ENCODE measurements at places on chromosomes 11 and 22.

DNA sequence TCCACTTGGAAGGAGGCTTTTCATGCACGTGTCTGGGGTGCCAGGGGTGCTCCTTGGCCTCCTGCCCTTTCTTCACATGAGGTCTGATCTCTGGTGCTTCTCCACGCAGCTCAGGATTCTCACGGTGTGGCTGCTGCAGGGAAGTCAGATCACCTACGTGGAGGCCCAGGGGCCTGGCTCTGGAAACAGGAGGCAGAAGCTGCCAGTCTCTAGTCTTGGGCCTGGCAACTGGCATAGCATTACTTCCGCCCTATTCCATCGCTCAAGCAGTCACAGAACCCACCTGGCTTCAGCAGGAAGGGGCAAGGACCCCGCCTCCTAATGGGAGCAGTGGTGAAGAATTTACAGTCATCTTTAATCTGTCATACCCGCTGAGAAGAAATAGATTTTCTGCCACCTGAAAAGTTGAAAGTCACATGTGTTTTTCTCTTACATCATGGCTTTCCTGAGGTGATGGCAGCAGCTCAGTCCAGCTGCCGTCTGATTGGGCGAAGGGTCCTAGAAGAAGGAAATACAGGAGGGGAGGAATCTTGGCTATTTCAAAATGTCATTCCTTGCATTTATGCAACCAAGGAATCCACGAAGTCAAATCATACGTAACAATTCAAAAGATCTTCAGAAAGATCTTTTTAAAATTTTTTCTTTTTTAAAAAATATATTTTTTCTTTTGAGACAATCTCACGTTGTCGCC is 50.1 kb upstream of the DKK3 start:
- DNase-seq: no peak

DNA sequence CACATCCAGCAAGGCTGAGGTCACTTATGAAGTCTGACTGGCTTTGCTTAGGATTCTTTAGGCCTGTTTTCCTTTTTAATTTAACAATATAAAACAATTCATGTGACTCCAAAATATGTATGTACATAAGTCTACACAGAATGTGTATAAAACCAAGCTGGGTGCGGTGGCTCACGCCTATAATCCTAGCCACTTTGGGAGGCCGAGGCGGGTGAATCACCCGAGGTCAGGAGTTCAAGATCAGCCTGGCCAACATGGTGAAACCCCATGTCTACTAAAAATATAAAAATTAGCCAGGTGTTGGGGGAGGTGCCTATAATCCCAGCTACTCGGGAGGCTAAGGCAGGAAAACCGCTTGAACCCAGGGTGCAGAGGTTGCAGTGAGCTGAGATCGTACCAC is 83.1 kb downstream of the SHANK2 start:
- DNase-seq: no peak

- no peak for DNase-seq
Measured at GRCh38 chr11:23755769-23756168, 741.1 kb upstream of the LUZP2 start.

DNA sequence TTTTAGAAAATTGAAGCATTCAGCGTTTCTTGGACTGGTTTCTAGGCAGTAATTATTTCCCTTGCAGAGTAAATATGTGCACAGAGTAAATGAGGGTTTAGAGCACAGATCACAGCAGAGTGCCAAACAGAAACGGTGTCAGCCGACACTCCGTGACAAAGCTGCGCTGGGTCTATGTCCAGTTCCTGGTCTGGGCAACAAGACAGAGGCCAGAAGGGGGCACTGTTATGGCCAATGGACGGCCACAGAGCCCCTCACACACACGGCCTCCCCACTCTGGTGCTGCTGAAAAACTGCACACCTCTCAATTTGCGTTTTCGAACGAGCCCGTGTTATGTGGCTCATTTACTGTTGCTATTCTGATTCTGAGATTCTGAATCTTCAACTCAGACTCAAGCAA is 180.7 kb downstream of the MPPED1 start:
- DNase-seq: no peak

DNA sequence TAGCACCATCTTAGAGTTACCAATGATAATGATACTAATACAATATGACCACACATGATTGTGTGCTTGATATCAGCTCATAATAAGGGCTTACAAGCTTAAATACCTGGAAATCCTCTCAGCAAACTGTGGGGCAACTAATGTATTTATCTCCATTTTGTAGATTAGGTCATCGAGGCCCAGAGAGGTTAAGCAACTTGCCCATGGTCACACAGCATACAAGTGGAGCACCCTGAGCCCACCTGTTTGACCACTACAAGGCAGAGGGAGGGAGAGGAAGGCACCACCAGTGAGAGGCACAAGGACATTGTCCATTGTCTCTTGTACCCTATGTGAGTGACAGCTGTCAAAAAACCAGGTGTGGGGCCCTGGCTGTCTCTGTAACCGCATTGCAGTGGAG is 123.7 kb downstream of the MIAT start:
- no peak for DNase-seq

- peak; percentile 91 for DNase-seq
Measured at GRCh38 chr22:25447686-25448434, 116.6 kb upstream of the GRK3 start.

GRCh38 chr11:93857413-93858120 is 7.1 kb upstream of the VSTM5 start:
- no peak for DNase-seq

Measured in stimulated activated naive CD8-positive, alpha-beta T cell treated with anti-CD3 and anti-CD28 coated beads, Interleukin-15, Interleukin-2, amounts not matched to agents 100 U/mL and 50 U/mL, for 24 hours (primary cell).